ENCODE measurements at places on chromosomes 1 and 21.

DNA sequence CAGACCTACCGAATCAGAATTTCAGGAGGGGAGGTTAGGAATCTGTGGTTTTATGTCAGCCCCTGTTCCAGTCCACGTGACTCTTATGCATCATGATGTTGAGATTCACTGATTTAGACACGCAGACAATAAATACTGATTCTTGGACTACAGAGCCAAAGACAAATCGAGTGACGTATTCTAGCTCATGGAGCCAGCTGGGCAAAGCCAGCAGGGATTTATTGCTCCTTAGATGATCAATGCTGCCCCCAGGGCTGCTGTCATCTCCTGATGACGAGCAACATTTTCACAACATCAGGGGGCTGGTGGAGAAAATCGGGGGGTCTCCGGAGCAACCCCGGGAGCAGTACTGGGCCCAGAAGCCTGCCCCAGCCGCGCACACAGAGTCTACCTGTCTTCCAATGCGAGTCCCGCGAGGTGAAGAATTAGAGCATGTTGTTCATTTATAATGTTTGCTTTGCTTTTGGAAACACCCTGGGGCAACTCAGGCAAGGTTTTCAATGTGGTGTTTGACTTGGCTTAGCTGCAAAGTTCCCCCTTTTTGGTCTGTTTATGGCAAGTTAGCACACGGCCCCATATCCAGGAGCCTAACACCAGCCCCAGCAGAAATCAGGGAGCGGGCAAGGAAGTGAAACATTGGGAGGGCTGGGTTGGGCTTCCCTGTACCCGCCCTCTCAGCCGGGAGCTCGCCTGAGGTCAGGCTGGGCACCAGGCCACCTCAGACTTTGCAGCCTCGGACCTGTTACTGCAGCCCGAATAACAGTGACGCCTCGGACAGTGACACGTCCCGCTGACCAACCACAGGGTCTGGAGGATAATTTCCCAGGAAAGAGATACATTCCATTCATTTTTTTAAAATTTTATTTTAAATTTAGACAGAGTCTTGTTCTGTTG is 19.9 kb upstream of the CLDN14 start:
- peak; percentile 32 for DNase-seq

- peak; percentile 53 for DNase-seq
These were observed 9.9 kb downstream of the TOR1AIP2 start for GRCh38 chr1:179867493-179868330.

GRCh38 chr1:31865728-31866449 is 50.1 kb upstream of the SPOCD1 start:
- DNase-seq = no peak

DNA sequence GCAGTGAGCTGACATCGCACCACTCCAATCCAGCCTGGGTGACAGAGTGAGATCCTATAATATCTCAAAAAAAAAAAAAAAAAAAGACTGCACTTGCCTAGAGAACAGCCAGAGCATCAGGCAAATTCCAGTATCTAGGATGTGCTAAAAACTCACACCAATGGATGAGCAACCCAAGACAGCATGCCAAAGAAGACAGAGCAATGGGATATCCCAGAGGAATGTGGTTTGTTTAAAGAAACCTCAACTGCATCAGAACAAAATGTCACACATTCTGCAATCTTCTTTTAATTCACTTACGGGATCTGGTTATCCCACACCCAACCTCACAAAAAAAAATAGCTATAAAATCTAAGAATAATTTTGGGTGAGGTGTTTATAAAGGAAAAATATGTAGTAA is 7.3 kb downstream of the KCNH1 start:
- DNase-seq = no peak

- DNase-seq = no peak
These were observed 628.0 kb downstream of the SMYD3 start for GRCh38 chr1:245879091-245879490.

GRCh38 chr1:40838980-40839942 is 22.9 kb downstream of the CITED4 start:
- DNase-seq = no peak

GRCh38 chr21:21002153-21002552 is 3.9 kb downstream of the NCAM2 start:
- DNase-seq = no peak

GRCh38 chr1:86705665-86705985 is 1.2 kb downstream of the SH3GLB1 start:
- no peak for DNase-seq

DNA sequence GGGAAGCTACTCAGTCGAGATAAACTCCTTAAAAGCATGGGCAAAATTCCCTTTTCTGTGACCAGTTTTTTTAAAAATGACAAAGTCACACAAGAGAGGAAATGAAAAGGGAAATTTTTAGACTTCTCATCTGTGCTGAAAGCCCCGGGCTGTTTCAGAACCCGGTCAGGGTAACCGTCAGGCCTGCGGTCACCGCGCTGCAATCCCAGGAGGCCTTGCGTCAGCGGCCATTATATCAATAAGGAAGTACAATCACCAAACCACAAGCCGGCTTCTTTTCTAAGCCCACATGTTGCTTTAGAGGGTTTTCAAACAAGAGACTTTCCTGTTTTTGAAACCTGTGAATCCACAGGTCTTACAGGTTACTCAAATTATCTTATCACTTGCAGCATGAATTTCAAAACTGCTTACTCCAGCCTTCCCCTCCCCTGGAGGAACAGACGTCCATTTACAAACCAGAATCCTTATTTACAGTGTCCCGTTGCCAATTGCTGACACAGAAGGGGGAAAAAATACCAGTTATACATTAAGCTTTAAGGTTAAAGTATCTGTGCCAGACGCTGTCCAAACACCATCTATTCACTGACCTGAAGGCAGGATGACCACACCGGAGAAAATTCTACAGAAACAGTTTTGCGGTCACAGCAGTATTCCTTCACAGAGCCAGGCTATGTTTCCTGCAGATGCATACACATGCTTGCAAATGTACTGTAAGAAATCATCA is 165.3 kb downstream of the TOMM20 start:
- peak; percentile 20 for DNase-seq
